IPS-NIHi11 (cell line): ENCODE measurements at places on chromosomes 13 and 19.

GRCh38 chr19:14349426-14349825 is 31.8 kb upstream of the ADGRE5 start:
- DNase-seq: no peak

DNA sequence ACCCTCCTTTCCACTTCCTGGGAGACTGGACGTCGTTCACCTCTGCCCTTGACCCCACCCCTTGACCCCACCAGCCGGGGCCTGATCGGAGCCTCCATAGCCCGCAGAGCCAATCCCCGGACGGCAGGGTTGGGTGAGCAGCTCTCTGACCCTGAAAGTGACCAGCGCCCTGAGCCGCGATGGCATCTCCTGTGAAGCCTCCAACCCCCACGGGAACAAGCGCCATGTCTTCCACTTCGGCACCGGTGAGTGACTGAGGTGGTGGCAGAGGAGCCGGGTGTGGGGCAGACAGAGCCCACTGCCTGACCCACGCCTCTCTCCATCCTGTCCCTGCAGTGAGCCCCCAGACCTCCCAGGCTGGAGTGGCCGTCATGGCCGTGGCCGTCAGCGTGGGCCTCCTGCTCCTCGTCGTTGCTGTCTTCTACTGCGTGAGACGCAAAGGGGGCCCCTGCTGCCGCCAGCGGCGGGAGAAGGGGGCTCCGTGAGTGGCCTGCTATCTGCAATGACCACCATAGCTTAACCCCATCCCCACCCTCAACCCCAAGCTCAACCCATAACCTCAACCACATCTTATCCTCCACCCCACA is 10.4 kb downstream of the BCAM start:
- DNase-seq: no peak

DNA sequence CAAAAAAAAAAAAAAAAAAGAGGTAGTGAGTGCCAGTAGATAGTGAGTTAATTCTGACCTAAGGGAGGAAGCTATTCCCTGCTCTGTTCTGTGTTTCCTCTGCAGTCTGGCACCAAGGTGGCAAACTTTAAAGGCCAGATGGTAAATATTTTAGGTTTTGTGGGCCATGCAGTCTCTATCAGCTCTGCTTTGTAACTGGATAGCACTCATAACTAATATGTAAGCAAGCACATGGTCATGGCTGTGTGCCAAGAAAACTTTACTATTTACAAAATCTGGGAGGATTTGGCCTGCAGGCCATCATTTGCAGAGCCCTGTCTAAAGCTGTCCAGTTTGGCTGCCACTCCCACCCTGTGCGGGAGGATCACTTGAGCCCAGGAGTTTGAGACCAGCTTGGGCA is 4.3 kb downstream of the PIN1 start:
- no peak for DNase-seq

DNA sequence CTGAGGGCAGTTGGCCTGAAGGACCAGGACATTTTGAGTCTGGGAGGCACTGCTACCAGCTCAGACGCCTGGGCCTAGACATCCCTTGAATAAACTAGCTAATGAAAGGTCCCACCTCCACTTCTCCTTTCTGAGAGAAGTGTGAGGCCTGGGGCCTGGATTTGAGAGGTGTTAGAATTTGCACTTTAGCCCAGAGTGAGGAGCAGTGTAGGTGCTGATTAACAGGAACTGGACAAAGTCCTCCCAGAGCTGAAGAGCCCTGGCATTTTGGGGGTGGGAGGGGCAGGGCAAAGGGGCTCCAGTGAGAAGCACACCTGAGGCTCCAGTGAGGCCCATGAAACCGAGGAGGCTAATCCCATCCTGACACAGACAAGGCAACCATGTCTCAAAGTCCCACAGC is 15.2 kb upstream of the SLC1A5 start:
- peak; percentile 4 for DNase-seq

DNA sequence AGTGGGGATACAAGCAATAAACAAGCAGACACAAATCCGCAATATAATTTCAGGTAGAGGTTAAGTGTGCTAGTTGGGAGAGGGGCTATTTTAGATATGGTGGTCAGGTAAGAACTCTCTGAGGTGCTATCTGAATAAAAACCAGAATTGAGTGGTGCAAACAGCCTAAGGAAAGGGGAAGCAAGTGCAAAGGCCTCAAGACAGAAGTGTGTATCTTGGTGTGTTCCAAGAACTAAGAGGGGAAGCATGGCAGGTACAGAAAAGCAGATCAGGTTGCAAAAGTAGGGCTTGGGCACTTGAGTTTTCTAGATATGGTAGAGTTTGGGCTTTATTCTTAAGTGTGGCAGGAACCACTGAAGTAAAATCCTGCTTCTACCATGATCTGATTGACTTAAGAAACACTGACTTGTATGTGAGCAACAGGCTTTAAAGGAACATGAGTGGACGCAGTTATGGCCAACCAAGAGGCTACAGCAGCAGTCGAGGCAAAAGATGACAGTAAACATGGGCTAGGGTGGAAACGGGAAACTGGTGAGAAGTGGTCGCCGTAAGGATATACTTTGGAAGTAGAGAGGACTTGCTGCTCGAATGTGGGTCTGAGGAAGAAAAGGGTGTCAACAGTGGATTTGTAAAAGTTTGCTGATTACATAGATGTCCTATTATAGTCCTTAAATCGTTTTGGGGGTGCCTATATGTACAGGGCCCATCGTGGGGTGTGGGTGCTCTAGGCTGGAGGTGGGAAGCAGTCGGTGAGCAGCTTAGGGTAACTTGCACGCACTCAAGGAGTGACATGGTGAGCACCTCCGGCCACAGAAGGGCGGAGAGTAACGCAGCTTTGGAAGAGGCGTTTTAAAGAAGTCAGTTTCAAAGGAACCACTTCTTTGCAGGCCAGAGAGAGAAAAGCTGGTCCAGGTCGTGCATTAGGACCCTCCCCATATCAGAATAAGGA is 677 bp downstream of the TGDS start:
- peak; percentile 25 for DNase-seq

DNA sequence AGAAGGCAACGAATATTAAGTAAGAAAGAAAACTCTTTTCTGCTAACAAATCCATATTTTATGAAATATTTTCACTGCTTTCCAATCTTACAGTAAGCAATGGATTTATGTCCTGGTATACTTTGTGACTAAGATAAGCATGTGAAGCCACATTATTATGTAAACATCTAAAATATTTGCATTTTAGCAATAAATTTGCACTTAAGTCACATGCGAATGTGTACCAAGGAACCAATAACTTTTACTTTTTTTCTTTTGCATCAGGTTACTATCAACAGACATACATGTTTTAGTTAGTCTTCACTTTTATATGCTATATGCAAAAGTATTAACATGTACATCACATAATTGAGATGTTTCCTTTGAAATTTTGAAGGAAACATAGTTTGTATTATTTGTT is 536.7 kb downstream of the SLITRK6 start:
- DNase-seq: no peak

DNA sequence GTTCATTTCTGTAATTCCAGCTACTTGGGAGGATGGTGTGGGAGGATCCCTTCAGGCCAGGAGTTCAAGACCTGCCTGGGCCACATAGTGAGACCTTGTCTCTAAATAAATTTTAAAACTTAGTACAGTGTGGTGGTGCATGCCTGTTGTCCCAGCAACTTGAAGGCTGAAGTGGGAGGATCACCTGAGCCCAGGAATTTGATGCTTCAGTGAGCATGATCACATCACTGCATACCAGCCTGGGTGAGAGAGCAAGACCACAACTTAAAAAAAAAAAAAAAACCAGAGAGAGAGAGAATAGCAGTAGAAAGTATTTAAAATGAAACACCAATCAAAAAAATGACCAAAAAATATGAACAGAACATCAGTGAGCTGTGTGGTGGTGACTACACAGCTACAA is 7.1 kb upstream of the ZNF823 start:
- DNase-seq: no peak

GRCh38 chr13:34608331-34608730 is 333.7 kb upstream of the NBEA start:
- DNase-seq: no peak
